ENCODE measurements at places on chromosomes 13 and 19.

DNA sequence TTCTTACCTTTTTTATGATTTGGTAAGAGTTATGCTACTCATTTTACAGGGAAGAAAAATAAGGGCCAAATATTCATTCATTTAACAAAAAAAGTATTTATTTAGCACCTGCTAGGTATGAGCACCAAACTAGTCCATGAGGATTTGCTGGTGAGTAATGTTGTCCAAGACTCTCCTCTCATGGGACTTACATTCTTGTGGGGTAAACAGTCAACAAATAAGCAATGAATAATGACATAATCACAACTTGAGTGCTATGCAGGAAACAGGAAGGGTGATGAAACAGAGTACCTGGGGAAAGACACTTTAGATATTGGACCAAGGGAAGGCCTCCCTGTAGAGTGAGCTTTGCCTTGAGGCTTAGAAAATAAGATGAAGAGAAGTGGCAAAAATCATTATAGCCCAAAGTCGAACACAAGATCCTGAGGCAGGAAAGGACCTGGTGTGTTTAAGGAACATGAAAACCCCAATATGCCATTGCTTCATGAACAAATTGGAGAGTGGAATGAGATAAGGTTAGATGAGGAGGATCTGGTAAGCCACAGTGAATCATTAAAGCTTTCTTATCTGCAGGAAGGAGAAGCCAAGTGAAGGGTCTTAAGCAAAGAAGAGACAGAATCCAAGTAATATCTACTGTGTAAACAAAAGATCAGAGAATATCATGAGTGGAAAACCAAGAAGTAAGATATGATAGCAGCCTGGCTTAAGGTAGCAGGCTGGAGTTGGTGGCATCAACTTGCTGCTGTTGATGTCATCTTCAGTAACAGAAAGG, 294.5 kb upstream of the NBEA start:
- DNase-seq, result no peak

GRCh38 chr13:31349156-31349555, 149.4 kb downstream of the B3GLCT start:
- no peak for DNase-seq

GRCh38 chr13:80341756-80342370, 937 bp upstream of the SPRY2 start:
- no peak for DNase-seq

GRCh38 chr13:31236211-31236786, 36.5 kb downstream of the B3GLCT start:
- no peak for DNase-seq

GRCh38 chr19:31391518-31391917, 42.3 kb upstream of the TSHZ3 start:
- DNase-seq, result no peak

- no peak for DNase-seq
Measured at GRCh38 chr13:67087527-67087926, 142.6 kb downstream of the PCDH9 start.

GRCh38 chr19:58010507-58010906, 7.9 kb upstream of the ZNF606 start:
- no peak for DNase-seq

DNA sequence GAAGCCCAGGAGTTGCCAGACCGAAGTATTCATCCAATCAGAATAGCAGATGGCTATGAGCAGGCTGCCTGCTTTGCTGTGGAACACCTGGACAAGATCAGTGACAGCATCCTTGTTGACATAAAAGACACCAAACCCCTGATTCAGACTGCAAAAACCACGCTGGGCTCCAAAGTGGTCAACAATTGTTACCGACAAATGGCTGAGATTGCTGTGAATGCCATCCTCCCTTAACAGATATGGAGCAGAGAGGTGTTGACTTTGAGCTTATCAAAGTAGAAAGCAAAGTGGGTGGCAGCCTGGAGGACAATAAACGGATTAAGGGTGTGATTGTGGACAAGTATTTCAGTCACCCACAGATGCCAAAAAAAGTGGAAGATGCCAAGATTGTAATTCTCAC, 250.3 kb upstream of the OBI1 start:
- DNase-seq, result no peak

Measured in stimulated activated CD8-positive, alpha-beta memory T cell treated with anti-CD3 and anti-CD28 coated beads, Interleukin-4, amount 100 ng/mL, for 1 hour (primary cell).